Liver (tissue), 10 donors: ENCODE measurements at places on chromosomes 2 and 18.

DNA sequence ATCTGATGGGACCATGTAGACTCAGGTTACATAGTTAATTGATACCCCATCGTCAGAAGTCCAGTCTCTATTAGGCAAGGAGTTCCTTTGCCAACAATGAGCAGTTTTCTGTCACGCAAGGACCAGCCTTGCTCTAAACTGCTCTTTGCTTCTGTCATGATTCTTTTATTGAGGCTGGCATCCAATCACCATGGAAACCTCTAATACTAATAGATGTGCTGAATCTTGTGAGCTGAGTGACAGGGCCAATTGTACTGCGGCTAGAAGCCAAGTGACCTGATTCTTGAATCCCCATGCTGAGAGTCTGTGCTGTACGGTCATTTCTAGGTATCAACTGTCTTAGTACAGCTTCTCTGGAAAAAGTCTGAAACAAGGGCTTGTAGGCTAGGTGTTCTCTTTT lies 395.6 kb downstream of the RND3 start:
- no peaks in the 10 kb centered on the region for H3K27me3 ChIP-seq
- DNase-seq, result no peak
- no peak overlapping the region for H3K4me3 ChIP-seq
- no peaks in the 10 kb centered on the region for H3K4me1 ChIP-seq
- no peak overlapping the region for H3K27ac ChIP-seq

DNA sequence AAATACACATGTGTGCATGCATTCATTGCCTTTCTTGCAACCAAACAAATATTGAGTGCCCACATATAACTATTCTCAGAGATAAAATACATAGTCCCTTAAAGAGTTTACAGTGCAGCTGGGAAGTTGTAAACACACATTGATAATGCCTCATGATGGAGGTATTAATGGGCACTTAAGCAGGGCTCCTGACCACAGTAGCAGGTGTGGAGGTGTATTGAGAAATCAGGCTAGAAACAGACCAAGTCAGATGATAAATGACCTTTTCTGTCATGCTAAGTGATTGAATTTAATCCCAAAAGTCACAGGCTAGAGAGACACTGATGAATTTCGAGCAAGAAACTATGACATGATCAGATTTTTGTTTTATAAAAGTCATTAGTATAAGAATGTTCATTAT lies 157.7 kb downstream of the ZNF385B start:
- no peak overlapping the region for H3K4me3 ChIP-seq
- no peak for DNase-seq

DNA sequence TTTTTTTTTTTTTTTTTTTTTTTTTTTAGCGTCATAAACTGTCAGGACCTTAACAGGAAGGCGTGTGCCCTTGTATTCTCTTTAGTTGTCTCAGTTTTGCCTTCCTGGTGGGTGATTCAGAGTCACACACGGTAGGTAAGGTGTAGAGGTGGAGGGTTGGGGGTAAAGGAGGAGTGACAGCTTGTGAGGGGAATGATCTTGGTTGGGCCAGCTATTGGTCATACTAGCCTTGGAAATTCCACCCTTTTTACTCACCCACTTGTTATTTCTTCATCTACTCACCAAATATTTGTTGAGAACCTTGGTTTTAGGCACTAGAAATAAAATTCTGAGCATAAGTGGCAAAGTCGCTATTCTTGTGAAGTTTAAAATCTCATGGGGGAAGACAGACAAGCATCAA lies 22.2 kb downstream of the SMIM21 start:
- H3K27me3 ChIP-seq, result no peaks in the 10 kb centered on the region
- H3K4me1 ChIP-seq, result no peaks in the 10 kb centered on the region
- no peak for DNase-seq
- H3K27ac ChIP-seq, result no peak overlapping the region

DNA sequence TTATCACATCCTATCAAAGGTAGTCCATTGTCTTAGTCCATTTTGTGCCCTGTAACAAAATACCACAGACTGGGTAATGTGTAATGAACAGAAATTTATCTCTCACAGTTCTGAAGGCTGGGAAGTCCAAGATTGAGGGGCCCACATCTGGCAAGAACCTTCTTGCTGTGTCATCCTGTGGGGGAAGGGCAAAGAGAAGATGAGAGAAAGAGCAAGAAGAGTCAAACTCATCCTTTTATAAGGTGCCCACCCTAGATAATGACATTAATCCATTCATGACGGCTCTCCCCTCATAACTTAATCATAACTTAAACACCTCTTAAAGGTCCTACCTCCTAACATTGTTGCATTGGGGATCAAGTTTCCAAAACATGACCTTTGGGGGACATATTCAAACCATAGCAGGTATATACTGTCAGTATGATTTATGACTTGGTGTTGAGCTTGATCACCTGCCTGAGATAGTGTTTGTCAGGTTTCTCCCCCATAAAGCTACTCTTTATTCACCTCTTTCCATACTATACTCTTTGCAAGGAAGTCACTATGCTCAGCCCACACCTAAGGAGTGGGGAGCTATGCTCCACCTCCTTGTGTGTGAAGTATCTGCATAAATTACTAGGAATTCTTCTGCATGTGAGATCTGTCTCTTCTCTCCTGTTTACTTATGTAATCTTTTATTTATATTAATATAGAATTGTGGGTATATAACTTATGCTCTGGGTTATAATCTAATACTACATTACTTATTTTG lies 5.2 kb upstream of the MAP3K2 start:
- no peak overlapping the region for H3K27ac ChIP-seq
- H3K4me1 ChIP-seq, result peaks cover 1% of the 10 kb centered on the region
- no peaks in the 10 kb centered on the region for H3K27me3 ChIP-seq
- H3K36me3 ChIP-seq, result no peaks in the 10 kb centered on the region
- no peak overlapping the region for H3K4me3 ChIP-seq

- H3K36me3 ChIP-seq, result no peaks in the 10 kb centered on the region
- no peaks in the 10 kb centered on the region for H3K4me1 ChIP-seq
- H3K27me3 ChIP-seq, result no peaks in the 10 kb centered on the region
- DNase-seq, result no peak
Measured at GRCh38 chr2:223735035-223735640, 102.2 kb downstream of the AP1S3 start.

GRCh38 chr2:73031725-73032701 lies 39.5 kb downstream of the SFXN5 start:
- DNase-seq, result no peak
- no peaks in the 10 kb centered on the region for H3K36me3 ChIP-seq
- H3K4me1 ChIP-seq, result peaks cover 68% of the 10 kb centered on the region
- H3K27me3 ChIP-seq, result no peaks in the 10 kb centered on the region

DNA sequence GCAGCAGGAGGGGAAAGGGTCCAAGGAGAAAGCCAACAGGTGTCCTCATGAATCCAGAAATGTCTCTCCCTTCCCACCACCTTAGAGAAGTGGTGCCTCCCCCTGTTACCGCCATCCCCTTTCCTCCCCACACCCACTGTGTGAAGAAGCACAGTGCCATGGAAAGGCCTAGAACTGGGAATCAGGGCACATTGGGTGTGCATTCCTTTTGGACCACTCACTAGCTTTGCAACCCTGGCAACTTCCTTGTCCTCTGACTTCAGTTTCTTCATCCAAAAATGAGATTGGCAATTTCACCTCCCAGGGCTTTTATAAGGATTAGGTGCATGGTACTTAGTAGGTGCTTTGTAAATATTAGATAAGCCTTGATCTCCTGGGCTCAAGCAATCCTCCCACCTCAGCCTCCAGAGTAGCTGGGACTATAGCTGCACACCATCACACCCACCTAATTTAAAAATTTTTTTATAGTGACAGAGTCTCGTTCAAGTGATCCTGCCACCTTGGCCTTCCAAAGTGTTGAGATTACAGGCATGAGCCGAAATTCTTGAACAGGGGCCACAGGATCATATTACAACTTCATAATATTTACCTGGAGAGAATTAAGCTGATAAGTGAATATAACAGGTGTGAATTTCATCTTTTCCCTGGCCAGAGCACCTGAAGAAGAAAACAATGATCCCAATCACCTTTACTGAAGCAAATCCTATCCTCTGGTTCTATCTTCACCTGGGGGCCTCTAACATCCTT lies 97.9 kb upstream of the TAF1B start:
- no peak overlapping the region for H3K4me3 ChIP-seq
- no peaks in the 10 kb centered on the region for H3K27me3 ChIP-seq
- H3K4me1 ChIP-seq, result no peaks in the 10 kb centered on the region
- no peaks in the 10 kb centered on the region for H3K36me3 ChIP-seq

DNA sequence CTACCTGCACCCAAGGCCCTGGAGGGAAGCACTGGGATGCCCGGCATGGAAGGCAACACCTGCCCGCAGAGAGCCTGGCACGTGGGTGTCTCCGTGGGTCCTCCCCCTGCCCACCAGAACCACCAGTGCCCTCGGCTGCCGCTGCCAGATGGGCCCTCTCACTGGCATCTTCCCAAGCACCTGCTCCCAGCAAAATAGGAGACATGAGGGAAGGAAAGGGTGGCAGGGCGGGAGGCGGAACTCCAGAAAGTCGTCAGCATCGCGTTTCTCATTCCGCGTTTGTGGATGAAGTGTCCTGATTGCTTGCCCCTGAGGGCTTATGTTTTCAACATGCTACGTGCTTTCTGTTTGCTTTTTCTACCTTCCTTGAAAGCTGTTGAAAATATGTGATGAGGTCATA lies 8.8 kb upstream of the SNTG2 start:
- H3K4me3 ChIP-seq, result no peak overlapping the region
- no peaks in the 10 kb centered on the region for H3K36me3 ChIP-seq
- no peaks in the 10 kb centered on the region for H3K4me1 ChIP-seq
- H3K27me3 ChIP-seq, result peaks cover 6% of the 10 kb centered on the region
- no peak for DNase-seq

DNA sequence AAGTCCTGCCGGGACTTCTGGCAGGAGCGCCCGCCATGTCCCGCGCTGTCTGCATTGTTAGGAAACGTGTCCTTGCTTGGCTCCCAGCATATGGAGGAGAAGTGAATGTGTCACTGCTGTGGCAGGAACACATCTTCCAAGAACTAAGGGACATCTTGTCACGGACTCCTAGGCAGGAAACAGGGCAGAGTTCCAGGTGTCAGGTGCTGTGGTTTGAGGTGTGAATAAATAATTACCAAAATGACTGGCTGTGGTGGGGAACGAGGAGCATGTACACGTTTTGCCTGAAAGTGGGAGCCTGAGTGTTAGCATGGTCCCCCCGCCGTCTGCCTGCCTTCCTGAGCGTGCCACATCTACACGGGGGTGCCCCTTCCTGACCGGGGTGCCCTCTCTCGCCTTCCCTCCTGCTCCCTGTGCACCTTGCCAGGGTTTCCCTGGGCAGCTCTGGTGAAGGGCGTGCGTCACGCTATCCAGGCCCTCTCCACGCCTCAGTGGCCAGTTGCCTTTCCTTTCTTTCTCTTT lies 237.5 kb downstream of the LDLRAD4 start:
- no peak for DNase-seq
- H3K36me3 ChIP-seq, result no peaks in the 10 kb centered on the region
- no peak overlapping the region for H3K27ac ChIP-seq

DNA sequence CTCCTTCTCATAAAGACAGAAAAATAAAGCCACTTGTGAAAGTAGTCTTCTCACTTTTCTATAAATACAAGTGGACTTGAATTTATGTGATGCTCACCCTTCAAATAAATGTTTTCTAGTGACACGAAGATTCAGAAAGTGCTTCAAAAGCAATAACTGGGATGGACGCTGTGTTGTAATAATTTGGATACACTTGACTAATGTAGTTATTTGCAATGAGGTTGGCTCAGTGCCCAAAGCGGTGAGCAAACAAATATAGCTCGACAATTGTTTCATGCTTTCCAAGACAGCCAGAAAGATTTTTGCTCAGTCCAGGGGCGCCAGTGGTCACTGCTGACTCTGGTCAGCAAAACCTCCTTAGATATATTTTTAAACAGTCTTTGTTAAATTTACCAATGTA lies 278.6 kb upstream of the KLHL14 start:
- H3K36me3 ChIP-seq, result no peaks in the 10 kb centered on the region
- H3K4me3 ChIP-seq, result no peak overlapping the region
- H3K4me1 ChIP-seq, result no peaks in the 10 kb centered on the region
- no peaks in the 10 kb centered on the region for H3K27me3 ChIP-seq
- DNase-seq, result no peak
- H3K27ac ChIP-seq, result no peak overlapping the region

- no peak overlapping the region for H3K4me3 ChIP-seq
- H3K27ac ChIP-seq, result no peak overlapping the region
- H3K36me3 ChIP-seq, result no peaks in the 10 kb centered on the region
Measured at GRCh38 chr2:61733563-61733962, 120.3 kb downstream of the FAM161A start.

GRCh38 chr2:36477315-36477714 lies 120.7 kb downstream of the FEZ2 start:
- no peaks in the 10 kb centered on the region for H3K27me3 ChIP-seq
- H3K4me3 ChIP-seq, result no peak overlapping the region
- no peak for DNase-seq
- H3K27ac ChIP-seq, result no peak overlapping the region
- H3K36me3 ChIP-seq, result no peaks in the 10 kb centered on the region

GRCh38 chr2:45237850-45238542 lies 228.7 kb upstream of the SIX2 start:
- no peaks in the 10 kb centered on the region for H3K4me1 ChIP-seq
- H3K27ac ChIP-seq, result no peak overlapping the region
- H3K36me3 ChIP-seq, result no peaks in the 10 kb centered on the region

DNA sequence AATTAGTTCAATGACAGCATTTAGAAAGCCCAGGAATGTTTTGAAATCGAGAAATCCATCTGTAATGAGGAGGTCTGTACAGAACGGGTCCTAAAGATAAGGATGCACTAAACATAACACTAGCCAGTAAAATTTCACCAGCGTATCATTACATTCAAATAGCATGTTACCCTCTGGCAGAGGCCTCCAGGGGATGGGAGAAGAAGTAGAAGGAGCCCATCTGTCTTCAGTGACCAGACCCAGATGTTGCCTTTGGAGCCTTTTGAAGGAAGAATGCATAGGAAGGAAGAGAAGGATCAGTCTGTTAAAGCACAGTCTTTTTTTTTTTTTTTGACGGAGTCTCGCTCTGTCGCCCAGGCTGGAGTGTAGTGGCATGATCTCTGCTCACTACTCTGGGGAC lies 86.1 kb upstream of the BCL2L11 start:
- no peak overlapping the region for H3K4me3 ChIP-seq
- no peaks in the 10 kb centered on the region for H3K27me3 ChIP-seq
- no peaks in the 10 kb centered on the region for H3K4me1 ChIP-seq
- H3K36me3 ChIP-seq, result no peaks in the 10 kb centered on the region

- no peak for DNase-seq
- H3K27me3 ChIP-seq, result no peaks in the 10 kb centered on the region
- no peaks in the 10 kb centered on the region for H3K36me3 ChIP-seq
- H3K4me1 ChIP-seq, result no peaks in the 10 kb centered on the region
- H3K27ac ChIP-seq, result no peak overlapping the region
Measured at GRCh38 chr2:141490886-141491285, 639.9 kb downstream of the LRP1B start.

GRCh38 chr18:72878561-72878960 lies 10.8 kb upstream of the NETO1 start:
- no peaks in the 10 kb centered on the region for H3K36me3 ChIP-seq
- no peak overlapping the region for H3K4me3 ChIP-seq
- DNase-seq, result no peak
- H3K27me3 ChIP-seq, result no peaks in the 10 kb centered on the region
- H3K4me1 ChIP-seq, result no peaks in the 10 kb centered on the region
